ENCODE measurements at places on chromosomes 11 and 22.

- DNase-seq = no peak
These were observed 90.6 kb upstream of the FGF3 start for GRCh38 chr11:69909561-69910518.

- DNase-seq = no peak
These were observed 325.1 kb upstream of the MPPED2 start for GRCh38 chr11:30911247-30911646.

DNA sequence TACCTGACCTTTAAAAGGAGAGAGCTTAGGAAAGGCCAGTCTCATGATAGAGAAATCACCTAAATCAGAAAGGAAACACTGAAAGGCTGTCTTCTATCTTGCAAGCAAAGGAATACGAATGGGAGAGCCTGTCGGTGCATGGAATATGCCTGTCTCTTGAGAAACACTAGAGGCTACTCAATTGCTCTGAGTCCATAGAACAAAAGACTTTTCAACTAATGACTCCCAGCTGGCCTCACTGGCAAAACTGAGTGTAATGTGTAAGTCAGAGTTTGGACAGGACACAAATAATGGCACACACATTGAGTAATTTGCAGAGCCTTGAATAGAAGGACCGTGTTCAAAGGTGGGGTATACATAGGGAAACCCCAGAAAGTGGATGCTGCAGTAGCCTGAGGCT, 171.0 kb upstream of the ARHGAP20 start:
- no peak for DNase-seq

GRCh38 chr11:61571869-61572268, 9.0 kb downstream of the SYT7 start:
- DNase-seq = no peak

DNA sequence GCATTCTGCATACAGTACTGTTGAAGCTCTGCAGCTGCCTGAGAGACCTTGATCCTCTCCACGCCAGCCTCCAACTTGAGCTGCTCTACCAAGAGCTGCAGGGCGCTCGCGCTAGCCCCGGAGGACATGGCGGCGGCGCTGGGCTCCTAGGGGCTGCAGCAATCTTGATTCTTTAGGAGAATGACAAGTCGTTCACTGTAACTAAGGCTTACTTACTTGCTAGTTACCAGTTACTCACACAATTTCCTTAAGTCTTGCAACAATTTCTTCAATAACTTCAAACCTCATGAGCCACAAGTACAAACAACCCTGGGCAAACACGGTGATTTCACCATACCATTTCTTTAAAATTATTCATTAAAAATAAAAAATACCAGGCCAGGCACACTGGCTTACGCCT, 21.9 kb downstream of the SBF2 start:
- no peak for DNase-seq

- peak; percentile 79 for DNase-seq
These were observed 75.0 kb downstream of the JRKL start for GRCh38 chr11:96464700-96465307.

DNA sequence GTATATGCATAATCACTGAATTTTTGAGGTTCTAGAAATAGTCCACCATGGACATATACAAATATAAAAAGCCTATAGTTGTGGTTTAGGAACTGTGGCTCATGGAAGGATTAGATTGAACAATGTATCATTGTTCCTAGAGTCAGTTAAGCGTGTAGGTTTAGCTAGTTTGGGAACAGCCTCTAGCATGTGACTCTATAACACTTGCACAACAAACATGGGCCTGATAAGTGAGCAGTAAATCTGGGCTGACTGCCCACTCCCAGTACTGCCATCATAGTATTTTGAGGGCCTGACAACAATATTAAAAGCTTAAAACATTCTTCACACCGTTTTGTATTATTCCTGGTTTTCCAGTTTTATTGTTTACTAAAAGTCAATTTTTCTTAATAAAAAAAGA, 47.0 kb downstream of the YAP1 start:
- no peak for DNase-seq

GRCh38 chr11:34773826-34774225, 142.4 kb downstream of the APIP start:
- DNase-seq = no peak

DNA sequence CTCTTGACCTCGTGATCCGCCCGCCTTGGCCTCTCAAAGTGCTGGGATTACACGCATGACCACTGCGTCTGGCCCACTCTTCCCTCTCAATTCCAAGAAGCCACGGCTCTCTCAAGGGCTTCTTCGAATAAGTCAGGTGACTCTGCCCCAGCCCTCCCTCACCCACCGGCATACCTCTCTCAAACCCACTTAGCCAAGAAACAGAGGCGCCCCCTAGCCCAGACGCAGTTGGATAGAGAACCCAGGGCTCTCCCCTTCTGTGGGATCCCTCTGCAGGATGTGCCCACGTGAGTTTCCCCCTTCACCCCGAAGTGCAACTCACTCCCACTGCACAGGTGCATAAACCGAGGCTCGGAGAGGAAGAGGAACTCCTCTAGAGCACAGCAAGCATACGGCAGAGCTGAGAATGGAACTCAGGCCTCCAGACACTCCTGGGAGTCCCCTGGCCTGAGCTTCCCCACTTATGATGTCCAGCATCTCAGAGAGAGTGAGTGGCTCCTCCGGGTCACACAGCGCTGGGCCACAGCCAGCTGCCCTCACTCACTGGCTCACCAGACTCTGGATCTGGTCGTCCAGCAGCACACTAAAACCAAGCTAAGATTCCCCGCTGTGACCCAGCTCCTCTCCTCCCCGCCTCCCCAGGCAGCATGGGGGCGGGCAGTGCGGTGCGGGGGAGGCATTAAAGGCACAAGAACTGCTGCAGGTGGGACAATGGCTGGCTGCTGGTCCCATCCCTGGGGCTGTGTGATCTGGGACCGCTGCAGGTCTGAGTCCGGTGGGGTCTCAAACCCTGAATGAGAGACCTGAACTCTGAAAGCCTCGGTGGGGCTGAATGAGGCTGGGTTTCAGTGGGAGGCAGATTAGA, 16.8 kb upstream of the RGL4 start:
- DNase-seq = no peak

Measured in NCI-H774 (cell line).